ENCODE measurements at places on chromosomes 7 and 10. TPM values are rescaled to one million over a fixed set of nuclear protein-coding genes. Genes with fewer than 3 reads are reported as not detected.

DNA sequence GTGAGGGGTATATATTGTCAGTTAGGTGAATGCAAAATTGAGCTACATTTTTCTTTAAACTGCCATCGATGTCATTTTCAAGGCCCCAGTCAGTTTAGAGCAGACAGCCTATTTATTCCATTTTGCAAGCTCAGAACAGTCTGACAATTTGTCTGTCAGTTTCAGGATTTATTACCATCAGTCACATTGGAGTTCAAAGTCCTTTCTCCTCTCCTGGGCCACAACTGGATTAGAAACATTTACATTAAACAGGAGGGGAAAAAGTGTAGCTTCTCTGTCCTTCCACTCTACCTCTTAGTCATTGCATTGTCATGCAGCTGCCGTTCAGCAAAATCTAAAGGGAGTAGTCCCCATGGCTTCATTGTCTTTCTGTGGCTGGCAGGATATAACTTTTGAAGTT, 3.5 kb upstream of the GHITM start:
- no peak for DNase-seq

- no peak for DNase-seq
Measured at GRCh38 chr7:116686812-116687419, 14.9 kb downstream of the MET start.

- no peak for DNase-seq
Measured at GRCh38 chr10:60955316-60955715, 11.3 kb upstream of the RHOBTB1 start.

Gene CYP2C19
- polyA plus RNA-seq = not detected

Gene CNPY1
- not detected for polyA plus RNA-seq

- no peak for DNase-seq
Measured at GRCh38 chr10:98400482-98400881, 14.5 kb downstream of the PYROXD2 start.

GRCh38 chr7:2112261-2113198, 120.2 kb downstream of the MAD1L1 start:
- DNase-seq = no peak

Gene CADPS2
- 0.05 TPM for polyA plus RNA-seq

DNA sequence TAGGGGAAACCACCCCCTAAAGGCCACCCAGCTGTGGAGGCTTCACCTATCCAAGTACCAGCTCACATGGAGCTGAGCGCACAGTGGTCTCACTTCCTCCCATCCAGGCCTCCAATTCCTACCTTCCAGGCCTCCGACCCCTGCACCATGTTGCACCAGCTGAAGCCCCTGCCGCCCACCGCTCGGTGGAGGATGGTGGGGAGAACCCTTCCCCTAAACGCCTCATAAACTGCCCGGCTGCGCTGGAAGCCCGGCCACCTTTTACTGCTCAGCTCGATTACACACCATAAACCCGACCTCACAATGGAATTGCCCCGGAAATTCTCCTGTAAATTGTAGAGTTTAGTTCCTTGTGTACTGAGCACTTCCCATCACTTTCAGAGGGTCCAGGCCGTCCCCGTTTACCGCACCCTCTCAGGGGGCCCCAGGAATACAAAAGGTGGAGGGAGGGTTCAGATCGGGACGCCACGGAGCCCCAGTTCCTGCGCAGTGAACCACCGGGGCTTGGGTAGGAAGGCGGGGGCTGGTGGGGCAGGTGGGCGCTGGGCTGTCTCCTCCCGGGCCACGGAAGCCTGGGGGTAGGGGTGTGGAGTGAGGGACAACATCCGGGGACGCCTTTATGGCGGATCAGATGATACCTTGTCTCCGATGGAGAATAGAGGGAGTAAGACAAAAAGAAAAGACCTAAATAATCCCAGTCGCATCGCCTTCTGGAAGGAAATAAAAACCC, 1.4 kb upstream of the HOXA7 start:
- no peak for DNase-seq

Gene EVX1
- 0.08 TPM for polyA plus RNA-seq

Gene HOXA7
- 4.8 TPM for polyA plus RNA-seq

Gene VAX1
- 0.68 TPM for polyA plus RNA-seq

Gene AKR1C2
- polyA plus RNA-seq = 5,660 TPM

GRCh38 chr7:6154542-6155404, 117.7 kb downstream of the CYTH3 start:
- no peak for DNase-seq

DNA sequence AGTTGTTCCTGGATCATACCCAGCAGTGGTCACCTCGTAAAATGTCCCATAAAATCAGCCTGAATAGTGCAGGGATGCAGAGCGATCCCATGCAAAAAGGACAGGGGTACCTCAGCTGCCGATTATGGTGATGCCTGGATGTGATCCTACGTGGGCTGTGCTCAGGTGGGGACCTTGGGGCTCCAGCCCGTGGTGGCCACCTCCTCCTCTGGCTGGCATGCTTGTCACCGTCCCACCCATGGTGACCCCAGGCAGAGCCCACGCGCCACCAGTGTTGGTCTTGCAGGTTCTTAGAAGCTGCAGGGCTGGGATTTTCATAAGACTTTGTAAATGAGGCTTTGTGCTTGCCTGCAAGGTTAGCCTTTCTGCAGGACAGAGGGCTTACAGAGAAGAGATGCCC, 97.2 kb downstream of the GLRX3 start:
- DNase-seq = no peak

Gene TMEM130
- 0.35 TPM for polyA plus RNA-seq

DNA sequence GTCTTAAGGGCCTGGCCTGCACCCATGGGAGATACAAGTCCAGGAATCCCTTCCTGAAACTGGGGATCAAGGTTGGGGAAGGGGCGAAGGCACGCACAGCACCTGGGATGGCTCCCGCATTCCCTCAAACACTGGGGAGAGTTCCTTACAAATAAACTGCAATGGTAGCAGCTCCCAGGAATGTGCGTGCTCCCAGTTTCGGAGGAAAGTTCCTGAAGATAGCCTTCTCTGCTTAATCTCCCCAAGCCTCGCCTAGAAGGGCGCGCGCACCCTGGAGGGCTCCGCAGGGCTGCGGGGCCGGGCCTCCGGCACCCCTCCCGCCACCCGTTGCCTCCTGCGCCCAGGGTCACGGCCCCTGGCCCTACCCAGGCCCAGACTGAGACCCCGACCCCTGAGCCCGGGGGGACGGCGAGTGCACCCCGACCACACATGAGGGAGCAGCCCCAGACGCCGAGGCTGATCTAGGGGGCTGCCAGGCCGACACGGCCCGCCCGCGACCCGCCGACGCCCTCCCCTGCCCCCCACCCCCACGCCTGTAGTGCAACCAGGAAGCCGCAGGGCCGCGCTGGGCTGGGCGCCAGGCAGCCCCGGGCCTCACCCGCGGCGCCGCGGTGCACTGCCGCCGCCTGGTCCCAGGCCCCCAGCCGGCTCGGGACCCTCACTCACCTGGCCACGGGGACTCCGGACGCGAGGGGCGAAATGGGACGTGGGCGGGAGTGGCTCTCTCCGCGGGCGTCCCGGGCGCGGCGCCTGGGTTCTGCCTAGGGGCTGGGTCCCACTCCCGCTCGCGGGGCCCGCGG, 460 bp downstream of the ANXA11 start:
- DNase-seq = no peak

Gene AGAP9
- 5.8 TPM for polyA plus RNA-seq

- DNase-seq = no peak
Measured at GRCh38 chr7:73518470-73518869, 3.6 kb downstream of the BAZ1B start.

Gene BTBD16
- polyA plus RNA-seq = 0.69 TPM

Gene NME8
- polyA plus RNA-seq = not detected

Gene A1CF
- 0.13 TPM for polyA plus RNA-seq

GRCh38 chr7:8160779-8161345, 101.1 kb downstream of the ICA1 start:
- DNase-seq = no peak

DNA sequence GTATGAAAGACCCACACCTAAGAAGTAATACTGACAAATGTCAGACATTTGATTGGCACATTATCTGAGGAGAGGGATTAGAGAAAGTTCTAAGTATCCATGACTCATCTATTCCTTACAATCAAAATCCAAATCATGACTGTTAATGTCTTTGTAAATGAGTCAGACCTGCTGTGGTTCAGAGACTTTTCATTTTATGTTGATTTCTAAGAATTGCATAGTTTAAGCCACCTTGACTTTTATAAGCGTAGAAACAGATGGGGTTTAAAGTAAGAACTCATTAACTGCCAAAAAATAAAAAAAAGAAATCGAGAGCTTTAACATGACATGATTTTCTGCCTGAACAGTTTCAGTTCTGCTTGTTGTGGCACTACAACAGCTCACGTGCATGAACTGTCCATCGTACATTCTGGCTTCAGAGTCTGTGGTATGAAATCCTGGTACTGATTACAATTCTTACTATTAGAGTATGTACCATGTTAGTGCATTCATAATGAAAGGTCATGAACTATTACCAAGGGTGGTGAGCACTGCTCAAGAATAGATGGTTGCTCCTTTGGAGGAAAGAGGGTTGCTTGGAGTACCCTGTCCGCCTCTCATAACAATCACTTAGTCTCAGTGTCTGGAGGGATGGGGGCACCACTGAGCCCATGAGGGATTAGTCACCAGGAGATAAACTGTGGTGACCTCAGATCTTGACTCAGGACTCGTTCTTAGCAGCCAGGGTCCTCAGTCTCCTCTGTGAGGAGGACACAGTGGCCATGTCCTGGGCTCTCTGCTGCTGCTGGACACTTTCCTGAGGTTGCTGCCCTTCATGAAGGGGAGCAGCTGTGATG, 42.2 kb downstream of the ACSM6 start:
- no peak for DNase-seq

DNA sequence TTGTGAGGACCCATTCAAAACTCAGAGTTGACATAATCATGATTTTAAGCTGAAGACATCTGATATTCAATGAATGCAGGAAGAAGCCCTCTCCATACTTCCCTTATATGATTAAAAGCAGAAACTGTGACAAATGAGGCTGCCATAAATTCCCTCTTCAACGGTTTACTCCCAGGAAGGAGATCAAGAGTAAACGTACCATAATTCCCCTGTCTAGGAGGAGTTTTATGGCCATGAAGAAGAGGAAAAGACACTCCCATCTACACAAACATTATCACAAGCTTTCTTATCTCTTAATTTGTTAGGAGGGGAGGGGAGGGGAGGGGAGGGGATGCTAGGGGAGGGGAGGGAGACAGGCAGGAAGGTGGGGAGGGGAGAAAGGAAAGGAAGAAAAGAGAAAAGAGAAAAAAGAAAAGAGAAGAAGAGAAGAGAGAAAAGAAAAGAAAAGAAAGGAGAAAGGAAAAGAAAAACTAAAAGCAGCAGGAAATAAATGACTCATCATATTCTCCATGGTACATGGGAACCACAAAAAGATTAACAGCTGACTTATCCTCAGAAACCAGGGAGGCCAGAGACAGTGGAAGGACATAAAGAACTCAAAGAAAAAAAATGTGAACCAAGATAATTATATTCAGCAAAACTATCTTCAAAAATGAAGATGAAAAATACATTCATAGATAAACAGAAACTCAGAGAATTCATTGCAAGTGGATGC, 121.6 kb downstream of the ALOX5 start:
- DNase-seq = peak; percentile 33

Measured in A549 (cell line).